ENCODE measurements at places on chromosomes 4 and X.

DNA sequence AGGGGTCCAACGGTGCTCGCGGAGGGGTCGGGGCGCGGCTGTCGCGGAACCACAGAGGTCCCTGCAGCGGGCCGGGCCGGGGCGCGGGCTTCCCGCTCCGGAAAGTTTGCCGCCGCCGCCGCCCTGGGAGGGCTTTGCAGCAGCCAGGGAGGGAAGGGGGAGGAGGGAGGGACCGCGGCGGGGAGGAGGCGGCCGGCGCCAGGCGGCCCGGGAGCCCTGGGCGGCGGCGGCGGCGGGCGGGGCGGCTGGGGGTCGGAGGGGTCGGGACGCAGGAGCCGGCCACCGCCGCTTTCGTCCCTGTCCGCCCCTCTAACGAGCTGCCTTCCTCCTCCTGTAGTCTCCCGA is 375 bp downstream of the FGFR3 start:
- no peak overlapping the region for H3K4me3 ChIP-seq
- no peaks in the 10 kb centered on the region for H3K27me3 ChIP-seq
- H3K27ac ChIP-seq = no peak overlapping the region
- peak; percentile 64 for DNase-seq

GRCh38 chr4:137635601-137636000 is 103.3 kb upstream of the PCDH18 start:
- no peaks in the 10 kb centered on the region for H3K36me3 ChIP-seq
- no peaks in the 10 kb centered on the region for H3K27me3 ChIP-seq
- no peaks in the 10 kb centered on the region for H3K4me1 ChIP-seq
- H3K27ac ChIP-seq = no peak overlapping the region
- H3K4me3 ChIP-seq = no peak overlapping the region

DNA sequence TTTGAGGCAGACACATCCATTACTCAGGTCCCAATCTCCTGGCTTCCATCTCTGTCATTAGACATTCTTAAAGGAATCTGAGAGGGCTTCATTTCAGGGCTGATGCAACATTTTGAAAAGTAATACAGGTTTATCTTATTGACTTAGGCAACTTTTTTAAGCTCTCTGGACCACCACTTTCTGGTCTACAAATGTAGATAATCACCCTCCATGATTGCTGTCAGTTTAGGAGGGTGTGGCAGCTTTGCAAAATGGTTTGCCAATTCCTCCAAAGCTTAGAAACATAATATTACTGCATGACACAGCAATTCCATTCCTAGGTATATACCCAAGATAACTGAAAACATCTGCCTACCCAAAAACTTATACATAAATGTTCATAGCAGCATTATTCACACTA is 77.6 kb downstream of the ARHGAP6 start:
- H3K4me3 ChIP-seq = no peak overlapping the region
- DNase-seq = no peak
- H3K4me1 ChIP-seq = no peaks in the 10 kb centered on the region
- H3K27ac ChIP-seq = no peak overlapping the region

DNA sequence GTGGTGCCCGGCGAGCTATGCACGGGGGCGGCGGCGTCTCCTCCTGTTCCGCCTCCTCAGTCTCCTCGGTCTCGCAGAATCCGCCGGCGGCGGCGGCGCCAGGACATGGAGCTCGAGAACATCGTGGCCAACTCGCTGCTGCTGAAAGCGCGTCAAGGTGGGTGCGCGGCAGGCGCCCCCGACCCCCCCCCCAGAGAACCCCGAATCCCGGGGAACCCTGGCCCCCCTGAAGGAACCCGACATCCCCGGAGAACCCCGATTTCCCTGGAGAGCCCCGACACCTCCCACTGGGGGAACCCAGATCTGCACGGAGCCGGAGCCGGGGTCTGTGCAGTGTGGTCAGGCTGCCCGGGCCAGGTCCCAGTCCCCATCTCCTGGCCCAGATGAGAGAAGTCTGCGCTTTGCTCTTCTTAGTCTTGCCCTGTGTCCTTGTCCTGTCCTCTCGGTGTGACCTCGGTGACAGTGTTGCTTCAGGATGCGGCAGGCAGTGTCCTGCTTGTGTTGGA is 648 bp downstream of the GRK4 start:
- H3K27ac ChIP-seq = peak overlapping the region; percentile 69
- H3K36me3 ChIP-seq = peaks cover 10% of the 10 kb centered on the region
- H3K4me3 ChIP-seq = peak overlapping the region; percentile 76
- no peaks in the 10 kb centered on the region for H3K27me3 ChIP-seq

GRCh38 chr4:158043971-158044618 is 128.7 kb downstream of the GASK1B start:
- no peaks in the 10 kb centered on the region for H3K36me3 ChIP-seq
- no peak overlapping the region for H3K4me3 ChIP-seq
- H3K4me1 ChIP-seq = no peaks in the 10 kb centered on the region
- H3K27ac ChIP-seq = no peak overlapping the region

- H3K4me3 ChIP-seq = no peak overlapping the region
- no peaks in the 10 kb centered on the region for H3K4me1 ChIP-seq
- H3K27ac ChIP-seq = no peak overlapping the region
- H3K27me3 ChIP-seq = no peaks in the 10 kb centered on the region
- H3K36me3 ChIP-seq = peaks cover 13% of the 10 kb centered on the region
Measured at GRCh38 chrX:123648028-123648810, 84.6 kb downstream of the THOC2 start.

DNA sequence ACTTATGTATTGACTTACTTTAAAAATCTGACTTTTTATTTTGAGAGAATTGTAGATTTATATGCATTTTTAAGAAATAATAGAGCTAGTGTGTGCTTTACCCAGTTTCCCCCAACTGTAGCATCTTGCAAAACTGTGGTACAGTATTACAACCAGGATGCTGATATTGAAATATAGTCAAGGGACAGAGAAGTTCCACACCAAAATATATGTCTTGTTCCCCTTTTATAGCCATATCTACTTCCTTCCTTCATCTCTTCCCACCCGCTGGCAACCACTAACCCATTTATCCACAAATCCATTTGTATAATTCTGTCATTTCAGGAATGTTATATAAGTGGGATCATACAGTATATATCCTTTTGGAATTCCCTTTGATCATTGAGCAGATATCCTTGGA is 16.8 kb downstream of the KDM6A start:
- H3K27me3 ChIP-seq = no peaks in the 10 kb centered on the region
- no peak for DNase-seq
- no peak overlapping the region for H3K27ac ChIP-seq
- H3K4me3 ChIP-seq = no peak overlapping the region

GRCh38 chrX:108396188-108396891 is 41.9 kb downstream of the COL4A6 start:
- H3K4me3 ChIP-seq = no peak overlapping the region
- no peaks in the 10 kb centered on the region for H3K27me3 ChIP-seq
- H3K36me3 ChIP-seq = no peaks in the 10 kb centered on the region
- H3K4me1 ChIP-seq = no peaks in the 10 kb centered on the region
- DNase-seq = no peak

- no peaks in the 10 kb centered on the region for H3K4me1 ChIP-seq
- DNase-seq = no peak
- H3K4me3 ChIP-seq = no peak overlapping the region
- no peaks in the 10 kb centered on the region for H3K27me3 ChIP-seq
Measured at GRCh38 chr4:189232274-189232673, 708.4 kb upstream of the FRG1 start.

- no peak overlapping the region for H3K4me3 ChIP-seq
- no peak for DNase-seq
- H3K4me1 ChIP-seq = no peaks in the 10 kb centered on the region
- H3K36me3 ChIP-seq = no peaks in the 10 kb centered on the region
Measured at GRCh38 chr4:5366421-5366820, 315.1 kb downstream of the STK32B start.

DNA sequence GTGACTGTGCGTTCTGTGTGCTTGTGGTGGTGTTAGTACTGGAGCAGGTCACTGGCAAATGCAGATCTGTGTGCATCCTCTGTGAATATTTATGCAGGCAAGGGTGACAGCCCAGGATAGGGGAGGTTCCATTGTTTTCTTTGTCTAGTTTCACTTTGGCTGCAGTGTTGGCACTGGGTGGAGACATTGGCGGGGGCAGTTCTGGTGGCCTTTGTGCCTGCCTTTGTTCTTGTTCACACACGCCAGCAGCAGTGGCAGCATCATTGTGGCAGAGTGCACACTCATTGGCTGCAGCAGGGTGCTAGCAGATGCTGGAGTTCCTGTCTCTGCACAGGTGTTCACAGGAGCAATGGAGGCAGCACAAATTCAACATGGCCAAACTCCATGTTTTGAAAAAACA is 495.3 kb downstream of the UBE2NL start:
- no peaks in the 10 kb centered on the region for H3K27me3 ChIP-seq
- no peak overlapping the region for H3K4me3 ChIP-seq
- H3K27ac ChIP-seq = no peak overlapping the region
- no peaks in the 10 kb centered on the region for H3K36me3 ChIP-seq

GRCh38 chrX:63784346-63784901 is 590 bp downstream of the ARHGEF9 start:
- peak overlapping the region; percentile 79 for H3K4me3 ChIP-seq
- H3K27ac ChIP-seq = peak overlapping the region; percentile 91
- no peaks in the 10 kb centered on the region for H3K36me3 ChIP-seq
- peaks cover 27% of the 10 kb centered on the region for H3K4me1 ChIP-seq
- H3K27me3 ChIP-seq = no peaks in the 10 kb centered on the region

DNA sequence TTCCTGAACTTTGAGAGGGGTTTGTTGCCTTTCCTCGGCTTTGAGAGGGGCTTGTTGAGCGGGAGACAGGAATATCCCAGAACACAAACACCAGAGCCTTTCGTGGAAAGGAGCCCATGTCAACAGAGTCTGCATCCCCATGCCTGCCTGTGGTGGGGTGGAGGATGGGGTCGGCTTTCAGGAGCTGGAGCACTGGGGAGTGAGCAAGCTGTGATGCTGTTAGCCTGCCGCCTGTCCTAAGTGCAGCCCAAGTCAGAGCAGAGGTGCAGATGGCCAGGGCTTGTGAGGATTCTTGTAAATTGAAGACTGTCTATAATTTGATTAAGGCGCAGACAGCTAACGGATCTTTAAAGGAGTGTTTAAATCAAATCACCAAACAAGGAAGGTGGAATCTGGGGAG is 103.3 kb upstream of the ANK2 start:
- H3K27ac ChIP-seq = no peak overlapping the region
- no peaks in the 10 kb centered on the region for H3K36me3 ChIP-seq
- H3K27me3 ChIP-seq = peaks cover 14% of the 10 kb centered on the region
- no peaks in the 10 kb centered on the region for H3K4me1 ChIP-seq
- DNase-seq = no peak
- H3K4me3 ChIP-seq = no peak overlapping the region

DNA sequence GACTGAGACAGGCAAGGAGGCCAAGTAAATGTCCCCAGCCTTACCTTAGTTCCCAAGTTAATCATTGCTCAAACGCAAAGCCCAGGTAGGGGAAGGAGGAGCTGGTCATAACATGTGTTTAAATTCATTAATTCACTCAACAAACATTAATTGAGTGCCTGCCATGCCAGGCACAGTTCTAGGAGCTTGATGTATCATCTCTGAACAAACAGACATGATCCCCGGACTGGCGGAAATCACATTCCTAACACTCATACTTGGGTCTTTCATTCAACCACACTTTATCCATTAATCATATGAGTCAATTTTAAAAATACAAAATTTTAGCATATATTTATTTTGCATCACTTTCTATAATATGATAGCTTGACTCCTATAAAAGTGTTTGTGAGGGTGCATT is 335.3 kb upstream of the NOCT start:
- H3K27me3 ChIP-seq = no peaks in the 10 kb centered on the region
- no peak overlapping the region for H3K27ac ChIP-seq
- no peak for DNase-seq
- H3K4me3 ChIP-seq = no peak overlapping the region

DNA sequence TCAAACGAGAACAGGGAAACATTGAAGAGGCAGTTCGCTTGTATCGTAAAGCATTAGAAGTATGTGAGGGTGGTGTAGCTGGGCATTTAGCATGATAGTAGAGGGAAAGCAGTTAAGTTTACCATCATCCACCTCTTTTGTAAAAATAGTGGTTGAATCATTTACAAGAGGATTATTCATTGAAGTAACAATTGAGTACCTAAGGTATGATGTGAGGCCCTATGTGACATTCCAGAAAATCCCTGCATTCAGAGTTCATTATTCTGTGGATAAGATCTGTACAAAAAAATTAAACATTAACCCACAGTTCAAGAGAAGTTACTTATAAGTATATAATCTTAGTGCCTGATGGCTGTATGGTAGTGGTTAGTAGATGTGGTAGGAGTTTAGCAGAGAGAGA is 22.2 kb upstream of the GCNA start:
- H3K4me1 ChIP-seq = no peaks in the 10 kb centered on the region
- peaks cover 88% of the 10 kb centered on the region for H3K36me3 ChIP-seq
- H3K27me3 ChIP-seq = no peaks in the 10 kb centered on the region
- no peak overlapping the region for H3K27ac ChIP-seq
- H3K4me3 ChIP-seq = no peak overlapping the region
- no peak for DNase-seq

- H3K27me3 ChIP-seq = no peaks in the 10 kb centered on the region
- peaks cover 24% of the 10 kb centered on the region for H3K4me1 ChIP-seq
- H3K27ac ChIP-seq = no peak overlapping the region
- no peak for DNase-seq
- H3K4me3 ChIP-seq = no peak overlapping the region
Measured at GRCh38 chr4:117814277-117815246, 219.7 kb upstream of the NDST3 start.

DNA sequence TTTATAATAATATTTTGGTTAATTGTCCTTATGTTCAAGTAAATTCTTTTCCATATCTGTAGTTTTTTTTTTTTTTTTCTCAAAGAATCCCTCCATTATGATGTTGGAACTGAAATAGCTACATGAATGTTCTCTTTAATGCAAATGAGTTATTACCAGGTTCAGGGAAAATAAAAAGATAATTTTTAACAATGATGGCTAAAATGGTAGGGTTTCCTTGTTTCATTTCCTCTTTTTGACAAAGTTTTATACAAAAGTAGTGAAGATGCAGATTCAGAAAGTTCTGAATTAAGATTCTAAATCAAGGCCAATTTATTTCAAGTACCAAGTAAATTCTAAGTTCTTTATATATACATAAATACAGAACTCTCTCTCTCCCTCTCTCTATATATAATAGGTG is 779.0 kb upstream of the INTU start:
- H3K36me3 ChIP-seq = no peaks in the 10 kb centered on the region
- H3K4me3 ChIP-seq = no peak overlapping the region
- H3K4me1 ChIP-seq = no peaks in the 10 kb centered on the region
- DNase-seq = no peak

- H3K36me3 ChIP-seq = no peaks in the 10 kb centered on the region
- no peaks in the 10 kb centered on the region for H3K4me1 ChIP-seq
- no peak for DNase-seq
- no peak overlapping the region for H3K27ac ChIP-seq
- H3K4me3 ChIP-seq = no peak overlapping the region
Measured at GRCh38 chr4:98480535-98480934, 177.9 kb downstream of the TSPAN5 start.

- H3K27ac ChIP-seq = no peak overlapping the region
- no peaks in the 10 kb centered on the region for H3K4me1 ChIP-seq
- peaks cover 39% of the 10 kb centered on the region for H3K36me3 ChIP-seq
- no peak overlapping the region for H3K4me3 ChIP-seq
- H3K27me3 ChIP-seq = no peaks in the 10 kb centered on the region
Measured at GRCh38 chr4:38067499-38067898, 107.3 kb downstream of the PTTG2 start.

GRCh38 chrX:114584375-114584943 is 573 bp downstream of the HTR2C start:
- H3K36me3 ChIP-seq = no peaks in the 10 kb centered on the region
- no peaks in the 10 kb centered on the region for H3K27me3 ChIP-seq
- H3K27ac ChIP-seq = no peak overlapping the region
- no peak for DNase-seq

- peaks cover 17% of the 10 kb centered on the region for H3K4me1 ChIP-seq
- no peaks in the 10 kb centered on the region for H3K27me3 ChIP-seq
- H3K36me3 ChIP-seq = peaks cover 15% of the 10 kb centered on the region
- peak overlapping the region; percentile 11 for H3K27ac ChIP-seq
- H3K4me3 ChIP-seq = peak overlapping the region; percentile 38
- peak; percentile 5 for DNase-seq
Measured at GRCh38 chrX:4239650-4240540, 526.4 kb upstream of the PRKX start.
